ENCODE measurements at places on chromosomes 11 and 22.

GRCh38 chr11:121534131-121535093 is 81.6 kb upstream of the SORL1-AS1 start:
- no peak for DNase-seq

- no peak for DNase-seq
Measured at GRCh38 chr22:44439356-44440223, 58.4 kb downstream of the RTL6 start.

- DNase-seq: no peak
Measured at GRCh38 chr11:74682731-74683278, 48.4 kb downstream of the CHRDL2 start.

GRCh38 chr11:104783241-104783640 is 115.0 kb downstream of the CASP12 start:
- DNase-seq: no peak

DNA sequence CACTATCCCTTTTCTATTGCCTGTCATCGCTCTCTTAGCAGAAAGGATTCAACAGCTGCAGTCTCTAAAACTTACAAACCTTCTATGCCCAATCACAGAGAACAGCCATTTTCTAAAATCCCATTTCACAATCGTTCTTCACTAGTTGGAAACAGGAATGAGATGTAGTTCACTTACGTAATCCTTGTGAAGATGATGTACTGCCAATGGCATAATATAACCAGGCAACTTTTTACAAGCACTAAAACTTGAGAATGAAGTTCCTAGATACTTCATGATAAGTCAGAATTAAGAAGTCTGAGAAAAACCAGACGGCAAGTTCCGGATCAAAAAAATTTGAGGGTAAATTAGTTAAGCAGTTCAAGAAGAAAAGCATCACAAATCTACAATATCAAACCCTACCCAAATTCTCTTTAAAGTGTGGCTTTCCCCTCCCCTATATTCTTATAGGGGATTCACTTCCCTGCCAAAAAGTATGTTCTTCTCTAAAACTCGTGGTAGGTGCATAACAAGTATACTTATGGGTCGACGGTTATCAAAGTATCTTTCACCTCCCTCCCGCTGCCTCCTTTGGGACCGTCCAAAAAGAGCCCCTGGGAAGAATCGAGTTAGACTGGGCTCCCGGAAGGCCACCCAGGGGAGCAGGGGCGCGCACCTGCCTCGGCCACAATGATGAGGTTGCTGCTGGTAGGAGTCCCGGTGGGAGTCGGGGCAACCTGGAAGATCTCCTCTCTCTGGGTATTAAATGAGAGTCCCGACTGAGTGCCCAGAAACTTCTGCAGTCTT is 666 bp downstream of the MSANTD4 start:
- DNase-seq: no peak

- DNase-seq: no peak
Measured at GRCh38 chr11:72084965-72085364, 4.3 kb downstream of the LRRC51 start.
